ENCODE measurements at places on chromosomes 6 and 20.
A peak's percentile ranks its signal among the peaks of the same experiment; 100 is the strongest.

DNA sequence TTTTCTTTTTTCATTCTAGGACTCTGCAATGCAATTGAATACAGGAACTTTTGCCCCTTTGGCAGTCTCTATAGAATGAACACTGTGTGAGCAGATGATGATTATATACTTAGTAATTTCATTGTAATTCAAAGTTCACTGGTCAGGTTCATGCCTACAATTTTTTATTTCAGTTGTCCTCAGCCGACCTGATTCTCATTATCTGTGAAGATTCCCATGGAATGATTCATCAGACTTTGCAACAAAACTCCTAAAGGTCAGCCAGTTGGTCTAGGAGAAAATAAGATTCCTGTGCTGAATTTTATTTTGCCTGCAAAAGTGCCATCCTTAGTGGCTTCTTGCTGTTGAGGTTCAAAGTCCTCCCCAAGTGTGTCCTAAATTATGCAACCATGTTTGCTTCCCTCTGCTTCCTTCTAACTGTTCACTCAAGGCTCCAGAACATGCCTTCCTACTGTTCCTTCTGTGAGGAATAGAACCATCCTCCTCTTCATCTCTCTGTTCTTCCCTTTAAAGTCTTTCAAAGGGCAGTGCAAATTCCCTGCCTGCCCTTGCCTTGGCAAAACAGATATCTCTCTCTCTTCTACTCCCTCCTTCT lies 194.2 kb upstream of the CNR1 start:
- DNase-seq, result no peak

DNA sequence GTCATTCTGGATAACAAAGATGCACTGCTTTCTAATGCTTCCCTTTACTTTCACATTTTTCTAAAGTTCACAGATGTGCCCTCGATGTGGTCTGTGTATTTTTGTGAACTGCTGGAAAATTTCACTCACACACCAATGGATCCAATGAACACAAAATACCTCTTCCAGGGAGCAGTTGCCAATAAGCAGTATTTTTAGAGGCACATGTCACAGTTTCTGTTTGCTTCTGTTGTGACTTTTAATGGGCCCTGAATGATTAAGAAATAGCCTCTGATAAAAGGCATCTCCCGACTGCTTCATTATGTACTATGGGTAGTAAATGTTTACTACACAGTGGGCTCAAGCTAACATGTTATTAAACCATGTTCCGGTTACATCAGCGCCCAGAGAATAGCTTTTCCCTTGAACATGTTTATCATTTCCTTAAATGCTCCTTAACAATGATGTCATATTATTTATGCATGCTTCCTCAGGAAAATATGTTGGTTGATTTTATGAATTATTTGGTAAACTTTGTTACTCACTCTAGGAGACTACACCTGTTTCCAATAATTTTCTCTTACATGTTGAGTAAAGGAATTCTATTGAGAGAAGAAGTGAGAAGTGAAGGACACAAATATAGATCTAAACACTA lies 188.0 kb downstream of the KCNQ5 start:
- DNase-seq, result no peak

DNA sequence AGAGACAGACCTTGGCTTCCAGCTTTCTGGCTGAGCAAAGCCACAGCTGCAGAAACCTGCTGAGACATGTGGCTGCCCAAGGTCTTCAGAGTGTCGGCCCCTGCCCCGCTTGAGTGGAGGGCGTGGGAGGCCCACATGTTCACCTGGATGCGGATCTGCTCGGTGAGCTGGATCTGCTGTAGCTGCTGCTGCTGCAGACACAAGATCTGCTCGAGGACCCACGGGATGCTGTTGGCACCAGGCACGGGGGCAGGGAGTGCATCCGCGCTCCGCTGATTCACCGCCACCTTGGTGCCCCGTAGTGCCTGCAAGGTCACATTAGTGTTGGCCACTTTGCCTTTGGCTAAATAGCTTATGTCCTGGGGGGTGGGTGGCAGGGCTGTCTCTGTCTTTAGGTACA lies 10.7 kb downstream of the SALL4 start:
- no peak for DNase-seq

- DNase-seq, result peak; percentile 89
These were observed 122.6 kb downstream of the GPX5 start for GRCh38 chr6:28648035-28648877.

All from OCI-LY7 (cell line).